Sigmoid colon (tissue), 7 donors: ENCODE measurements at places on chromosomes 6 and 20. TPM values are rescaled to one million over a fixed set of nuclear protein-coding genes. Genes with fewer than 3 reads are reported as not detected.

DNA sequence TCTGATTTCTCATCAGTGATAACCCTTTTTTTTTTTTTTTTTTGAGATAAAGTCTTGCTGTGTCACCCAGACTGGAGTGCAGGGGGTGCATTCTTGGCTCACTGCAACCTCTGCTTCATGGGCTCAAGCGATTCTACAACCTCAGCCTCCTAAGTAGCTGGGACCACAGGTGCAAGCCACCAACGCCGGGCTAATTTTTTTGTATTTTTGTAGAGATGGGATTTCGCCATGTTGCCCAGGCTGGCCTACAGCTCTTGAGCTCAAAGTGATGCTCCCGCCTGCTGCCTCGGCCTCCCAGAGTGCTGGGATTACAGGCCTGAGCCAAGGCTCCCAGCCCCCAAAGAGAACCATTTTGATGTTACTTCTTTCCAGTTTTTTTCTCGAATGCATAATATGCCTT, 2.2 kb downstream of the FABP7 start:
- no peaks in the 10 kb centered on the region for H3K4me1 ChIP-seq
- no peak for DNase-seq

GRCh38 chr6:38400764-38401163, 239.0 kb downstream of the BTBD9 start:
- H3K27me3 ChIP-seq, result no peaks in the 10 kb centered on the region
- H3K4me1 ChIP-seq, result no peaks in the 10 kb centered on the region
- DNase-seq, result no peak
- no peaks in the 10 kb centered on the region for H3K36me3 ChIP-seq
- H3K27ac ChIP-seq, result no peak overlapping the region
- no peak overlapping the region for H3K4me3 ChIP-seq

The CALHM4 gene
- total RNA-seq, result not detected

The EMILIN3 gene
- total RNA-seq, result 3.6 TPM

DNA sequence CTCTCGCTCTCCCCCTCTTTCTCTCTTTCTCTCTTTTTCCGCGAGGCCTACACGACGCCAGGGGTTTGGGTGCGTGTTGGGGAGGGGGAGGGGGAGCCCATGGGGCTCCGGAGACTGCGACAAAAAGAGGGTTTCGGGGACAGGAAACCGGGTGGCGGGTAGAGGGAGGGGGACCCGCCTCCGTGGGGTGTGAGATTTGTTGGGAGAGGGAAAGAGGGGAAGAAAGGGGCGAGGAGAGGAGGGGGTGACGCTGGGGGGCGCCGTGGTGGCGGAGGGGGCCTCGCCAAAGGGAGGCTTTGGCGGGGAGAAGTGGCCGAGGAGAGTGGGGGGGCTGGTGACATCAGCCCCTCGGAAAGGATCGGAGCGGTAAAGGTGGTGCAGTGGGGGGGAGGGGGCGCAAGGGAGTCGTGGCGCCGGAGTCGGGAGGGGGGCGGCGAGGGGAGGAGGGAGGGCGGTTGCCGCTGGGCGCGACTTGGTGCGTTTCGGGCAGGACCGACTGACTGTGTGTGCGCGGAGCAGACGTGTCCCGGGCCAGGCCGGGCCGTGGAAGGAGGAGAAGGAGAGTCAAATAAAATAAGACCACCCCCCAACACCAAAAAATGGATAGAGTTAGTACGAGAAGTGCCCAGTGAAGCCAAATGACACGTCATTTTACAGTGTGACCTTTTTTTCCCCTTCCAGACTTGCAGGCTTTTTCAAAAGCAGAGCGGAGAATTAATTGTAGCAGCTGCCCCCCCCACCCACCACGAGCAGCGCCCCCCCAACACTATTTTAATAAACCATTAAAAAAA, 39.8 kb downstream of the GNAS start:
- H3K4me3 ChIP-seq, result peak overlapping the region; percentile 90
- peak overlapping the region; percentile 99 for H3K27ac ChIP-seq
- peak; percentile 90 for DNase-seq
- no peaks in the 10 kb centered on the region for H3K4me1 ChIP-seq

GRCh38 chr6:100614933-100615332, 150.2 kb upstream of the SIM1 start:
- H3K27ac ChIP-seq, result no peak overlapping the region
- H3K4me3 ChIP-seq, result no peak overlapping the region
- no peaks in the 10 kb centered on the region for H3K27me3 ChIP-seq
- H3K4me1 ChIP-seq, result no peaks in the 10 kb centered on the region
- H3K36me3 ChIP-seq, result no peaks in the 10 kb centered on the region
- DNase-seq, result no peak

The CYP39A1 gene
- 1.8 TPM for total RNA-seq

DNA sequence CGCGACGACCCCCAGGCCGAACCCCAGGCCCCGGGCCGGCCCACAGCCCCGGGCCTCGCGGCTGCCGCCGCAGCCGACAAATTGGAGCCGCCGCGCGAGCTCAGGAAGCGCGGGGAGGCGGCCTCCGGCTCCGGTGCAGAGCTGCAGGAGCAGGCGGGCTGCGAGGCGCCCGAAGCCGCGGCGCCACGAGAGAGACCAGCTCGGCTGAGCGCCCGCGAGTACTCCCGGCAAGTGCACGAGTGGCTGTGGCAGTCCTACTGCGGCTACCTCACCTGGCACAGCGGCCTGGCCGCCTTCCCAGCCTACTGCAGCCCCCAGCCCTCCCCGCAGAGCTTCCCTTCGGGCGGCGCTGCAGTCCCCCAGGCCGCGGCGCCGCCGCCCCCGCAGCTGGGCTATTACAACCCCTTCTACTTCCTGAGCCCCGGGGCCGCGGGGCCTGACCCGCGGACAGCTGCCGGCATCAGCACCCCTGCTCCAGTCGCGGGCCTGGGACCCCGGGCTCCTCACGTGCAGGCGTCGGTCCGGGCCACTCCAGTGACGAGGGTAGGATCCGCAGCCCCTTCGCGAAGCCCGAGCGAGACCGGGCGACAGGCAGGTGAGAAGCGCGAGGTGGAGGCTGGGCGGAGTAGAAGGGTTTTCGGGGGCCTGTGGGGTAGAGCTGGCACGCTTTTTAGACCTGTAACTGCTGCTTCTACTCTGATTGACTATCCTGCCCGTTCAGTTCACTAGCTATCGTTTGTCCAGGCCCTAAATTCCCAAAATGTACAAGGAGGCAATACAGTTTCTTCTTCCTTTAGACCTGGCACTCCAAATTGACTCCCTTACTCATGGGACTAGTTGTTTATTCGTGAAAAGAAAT, 654 bp downstream of the FAM8A1 start:
- H3K36me3 ChIP-seq, result no peaks in the 10 kb centered on the region
- DNase-seq, result peak; percentile 79
- H3K27ac ChIP-seq, result peak overlapping the region; percentile 98
- peak overlapping the region; percentile 100 for H3K4me3 ChIP-seq
- H3K27me3 ChIP-seq, result no peaks in the 10 kb centered on the region

The GRM1 gene
- total RNA-seq, result 0.36 TPM

- H3K27ac ChIP-seq, result no peak overlapping the region
- H3K27me3 ChIP-seq, result no peaks in the 10 kb centered on the region
- DNase-seq, result no peak
- no peaks in the 10 kb centered on the region for H3K4me1 ChIP-seq
- no peaks in the 10 kb centered on the region for H3K36me3 ChIP-seq
- no peak overlapping the region for H3K4me3 ChIP-seq
These were observed 100.2 kb downstream of the AHI1 start for GRCh38 chr6:135397172-135397952.

DNA sequence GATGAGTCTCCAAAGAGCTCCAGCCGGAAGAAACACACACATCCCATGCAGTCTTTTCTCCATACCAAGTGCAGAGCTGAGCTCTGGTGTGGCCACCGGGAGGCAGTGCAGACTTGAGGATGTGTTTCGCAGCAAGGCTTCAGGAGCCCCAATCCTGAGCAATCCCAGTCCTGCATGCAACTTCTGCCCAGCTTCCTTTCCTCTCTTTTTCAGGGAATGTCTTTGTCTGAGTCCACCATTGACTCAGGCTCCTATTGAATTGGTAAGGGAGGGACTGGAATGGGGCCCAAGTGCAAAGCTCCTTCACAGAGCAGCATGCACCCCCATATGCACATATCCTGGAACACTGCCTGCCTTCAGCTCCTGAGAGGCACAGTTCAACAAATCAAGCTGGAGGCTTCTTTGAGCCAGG, 50.5 kb upstream of the ASIP start:
- H3K4me1 ChIP-seq, result no peaks in the 10 kb centered on the region
- H3K4me3 ChIP-seq, result no peak overlapping the region
- peak; percentile 85 for DNase-seq
- H3K36me3 ChIP-seq, result no peaks in the 10 kb centered on the region
- no peaks in the 10 kb centered on the region for H3K27me3 ChIP-seq

DNA sequence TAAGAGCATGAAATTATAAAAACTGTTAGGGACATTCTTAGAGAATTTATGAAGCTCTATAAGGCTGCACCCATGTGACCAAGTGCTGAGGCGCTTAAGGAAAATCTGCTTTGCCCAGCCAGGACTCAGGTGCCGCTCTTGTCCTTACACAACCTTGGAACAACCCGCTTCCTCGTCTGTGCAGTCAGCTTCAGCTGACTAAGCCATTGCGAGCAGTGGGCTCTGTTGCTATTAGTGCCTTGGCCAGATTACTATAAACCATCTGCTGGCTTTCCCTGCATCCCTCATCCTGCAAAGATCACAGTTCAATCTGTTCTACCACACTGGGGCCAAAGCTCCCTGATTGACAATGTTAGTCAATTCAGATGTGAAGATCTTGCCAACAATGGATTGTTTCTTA, 89.1 kb upstream of the E2F3 start:
- H3K4me1 ChIP-seq, result no peaks in the 10 kb centered on the region
- H3K36me3 ChIP-seq, result no peaks in the 10 kb centered on the region
- H3K27ac ChIP-seq, result no peak overlapping the region
- H3K4me3 ChIP-seq, result no peak overlapping the region
- H3K27me3 ChIP-seq, result no peaks in the 10 kb centered on the region

- no peak overlapping the region for H3K4me3 ChIP-seq
- no peak for DNase-seq
- H3K27me3 ChIP-seq, result no peaks in the 10 kb centered on the region
These were observed 227.4 kb downstream of the EYA4 start for GRCh38 chr6:133468591-133468990.
